ENCODE measurements at places on chromosomes 6 and 20.

GRCh38 chr6:18359237-18359885, 27.8 kb upstream of the RNF144B start:
- no peak for DNase-seq

GRCh38 chr20:64121586-64121985, 14.2 kb upstream of the NPBWR2 start:
- no peak for DNase-seq

DNA sequence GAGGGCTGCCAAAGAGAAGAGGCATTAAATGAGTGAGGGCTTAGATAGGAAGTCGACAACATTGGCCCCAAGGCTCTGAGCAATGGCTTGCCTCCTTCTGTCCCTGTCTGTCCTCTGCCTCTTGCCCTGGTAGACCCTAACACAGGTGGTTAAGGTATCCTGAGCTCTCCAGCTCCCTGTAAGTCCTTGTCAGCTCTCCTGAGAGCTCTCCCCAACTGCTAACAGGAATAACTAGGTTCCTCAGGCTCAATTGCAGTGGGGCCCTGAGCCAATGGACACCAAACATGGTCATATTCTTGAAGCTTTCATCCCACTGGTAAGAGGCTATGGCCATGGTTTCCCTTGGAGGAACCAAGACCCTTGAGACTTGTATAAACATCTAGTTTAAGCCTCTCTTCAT, 5.0 kb upstream of the CPNE1 start:
- no peak for DNase-seq

DNA sequence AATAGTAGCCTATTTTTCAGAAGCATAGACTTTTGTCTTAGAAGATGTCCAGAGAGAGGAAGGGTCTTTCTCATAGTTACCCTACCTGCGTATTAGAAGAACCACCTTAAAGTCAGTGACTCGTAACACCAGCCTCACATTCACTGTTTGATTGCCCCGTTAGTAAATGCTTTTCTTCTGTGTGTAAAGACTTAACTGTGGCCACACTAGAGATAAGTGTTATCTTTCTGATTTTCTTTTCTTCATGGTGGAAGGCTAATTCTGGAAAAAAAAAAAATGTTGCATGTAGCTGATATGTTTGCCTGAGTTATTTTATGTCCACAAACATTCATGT, 83.9 kb downstream of the SAMD3 start:
- DNase-seq = no peak

GRCh38 chr6:96743496-96743895, 93.8 kb downstream of the GPR63 start:
- DNase-seq = no peak

DNA sequence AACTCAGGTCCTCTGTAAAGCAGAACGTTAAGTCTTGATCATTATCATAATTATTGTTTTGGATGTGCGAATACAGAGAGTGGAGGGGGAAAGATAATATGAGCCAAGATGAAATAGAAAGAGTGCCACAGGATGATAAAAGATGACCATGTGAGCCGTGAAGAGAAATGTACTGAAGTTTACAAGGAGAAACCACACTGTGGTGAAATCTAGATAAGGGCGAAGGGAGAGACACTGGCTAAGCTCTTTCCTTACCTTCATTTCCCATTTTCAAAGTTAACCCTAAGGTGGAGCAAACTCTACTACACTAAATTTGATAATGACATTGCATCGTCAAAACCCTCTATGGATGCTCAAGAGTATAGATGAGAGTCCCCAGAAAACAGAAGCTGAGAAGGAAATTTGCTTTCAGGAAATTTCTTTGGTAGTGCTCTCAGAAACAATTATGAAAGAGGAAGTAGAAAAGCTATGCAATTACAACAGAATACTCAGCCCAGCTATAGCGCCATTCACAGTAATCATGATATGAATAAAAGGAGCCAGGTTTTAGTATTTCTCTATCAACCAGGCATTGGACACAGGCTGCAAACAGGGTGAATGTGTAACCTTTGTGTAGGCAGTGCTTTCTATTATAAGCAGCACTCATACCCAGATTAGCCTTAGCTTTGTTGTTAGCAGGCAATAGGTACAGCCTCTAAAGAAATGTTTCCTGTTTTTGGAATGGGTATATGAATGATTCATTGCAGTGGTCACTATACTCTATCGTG, 1080.7 kb downstream of the GRIK2 start:
- no peak for DNase-seq

DNA sequence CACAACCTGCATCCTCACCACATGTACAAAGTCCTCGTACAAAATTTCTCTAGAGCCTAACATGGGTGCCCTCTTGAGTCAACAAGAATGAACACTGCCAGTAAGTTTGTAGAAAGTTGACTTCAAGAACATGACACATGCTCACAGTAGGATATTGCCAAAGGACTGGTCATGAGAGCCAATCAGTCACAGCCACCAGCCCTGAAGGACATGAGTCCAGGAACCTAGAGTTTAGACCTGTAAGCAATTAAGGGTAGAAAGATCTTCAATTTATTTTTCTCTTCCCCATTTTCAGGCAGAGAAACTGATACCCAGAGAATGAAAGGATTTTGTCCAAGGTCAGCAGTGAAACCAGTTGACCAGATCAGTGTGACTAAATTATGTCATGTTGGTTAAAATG, 96.1 kb downstream of the MAFB start:
- DNase-seq = no peak

- DNase-seq = no peak
Observed at GRCh38 chr6:143005816-143006215, 54.9 kb upstream of the AIG1 start.

- DNase-seq = no peak
Observed at GRCh38 chr6:123648723-123649122, 12.0 kb upstream of the TRDN start.

- DNase-seq = no peak
Observed at GRCh38 chr20:47648943-47649342, 136.3 kb downstream of the SULF2 start.

DNA sequence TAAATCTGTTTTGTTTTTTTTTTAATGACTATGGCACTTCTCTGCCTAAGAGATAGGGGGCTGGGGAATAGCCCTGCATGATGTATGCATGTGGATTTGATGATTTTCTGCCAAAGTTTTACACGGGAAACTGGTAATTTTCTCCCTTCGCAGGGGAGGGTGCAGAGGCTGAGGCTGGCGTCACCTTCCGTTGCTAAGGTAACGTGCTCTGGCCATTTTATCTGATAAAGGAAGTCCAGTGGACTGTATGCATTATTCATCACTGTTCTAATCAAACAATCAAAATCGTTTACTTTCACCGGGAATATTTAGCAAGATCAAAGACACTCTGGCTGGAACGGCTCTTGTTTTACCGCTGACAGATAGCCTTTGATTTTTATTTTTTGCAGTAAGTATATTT, 789 bp downstream of the PHACTR1 start:
- DNase-seq = no peak

GRCh38 chr20:21614980-21615379, 90.5 kb upstream of the PAX1 start:
- no peak for DNase-seq

DNA sequence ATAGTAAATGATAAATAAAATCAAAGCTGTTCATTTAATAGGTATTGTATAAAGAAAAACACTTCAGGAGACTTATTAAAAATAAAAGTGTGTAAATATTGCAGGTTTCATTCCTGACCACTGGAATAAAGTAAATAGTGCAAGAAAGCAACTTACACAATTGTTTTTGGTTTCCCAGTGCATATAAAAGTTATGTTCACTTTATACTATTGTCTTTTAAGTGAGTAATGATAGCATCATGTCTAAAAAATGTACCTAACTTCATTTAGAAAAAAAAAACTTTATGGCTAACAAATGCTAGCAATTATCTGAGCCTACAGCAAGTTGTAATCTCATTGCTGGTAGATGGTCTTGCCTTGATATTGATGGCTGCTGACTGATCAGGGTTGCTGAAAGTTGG, 726.6 kb upstream of the POU3F2 start:
- DNase-seq = no peak

GRCh38 chr20:59499863-59500262, 104.5 kb upstream of the PHACTR3 start:
- DNase-seq = no peak

DNA sequence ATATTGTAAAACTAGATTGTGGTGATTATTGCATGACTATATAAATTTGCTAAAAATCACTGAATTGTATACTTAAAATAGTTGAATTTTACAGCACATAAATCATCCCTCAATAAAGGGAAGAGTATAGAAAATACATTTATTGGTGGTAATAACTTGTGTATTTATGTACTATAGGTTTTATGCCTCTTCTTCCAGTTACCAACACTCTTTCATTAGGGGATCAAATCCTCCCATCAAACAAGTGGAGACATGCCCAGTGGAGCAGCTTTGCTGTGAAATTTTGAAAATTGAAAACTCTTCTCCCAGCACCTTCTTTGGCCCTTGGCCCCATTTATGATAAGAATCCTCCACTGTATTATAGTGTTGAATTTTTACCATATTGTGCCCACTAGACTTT, 10.1 kb upstream of the SSR1 start:
- no peak for DNase-seq

- DNase-seq = no peak
Observed at GRCh38 chr20:23587631-23588030, 18.1 kb downstream of the CST9 start.

- no peak for DNase-seq
Observed at GRCh38 chr6:107319906-107320530, 139.3 kb downstream of the PDSS2 start.

- no peak for DNase-seq
Observed at GRCh38 chr6:138988469-138988834, 399 bp upstream of the REPS1 start.

GRCh38 chr20:2130062-2130591, 28.5 kb downstream of the STK35 start:
- no peak for DNase-seq

DNA sequence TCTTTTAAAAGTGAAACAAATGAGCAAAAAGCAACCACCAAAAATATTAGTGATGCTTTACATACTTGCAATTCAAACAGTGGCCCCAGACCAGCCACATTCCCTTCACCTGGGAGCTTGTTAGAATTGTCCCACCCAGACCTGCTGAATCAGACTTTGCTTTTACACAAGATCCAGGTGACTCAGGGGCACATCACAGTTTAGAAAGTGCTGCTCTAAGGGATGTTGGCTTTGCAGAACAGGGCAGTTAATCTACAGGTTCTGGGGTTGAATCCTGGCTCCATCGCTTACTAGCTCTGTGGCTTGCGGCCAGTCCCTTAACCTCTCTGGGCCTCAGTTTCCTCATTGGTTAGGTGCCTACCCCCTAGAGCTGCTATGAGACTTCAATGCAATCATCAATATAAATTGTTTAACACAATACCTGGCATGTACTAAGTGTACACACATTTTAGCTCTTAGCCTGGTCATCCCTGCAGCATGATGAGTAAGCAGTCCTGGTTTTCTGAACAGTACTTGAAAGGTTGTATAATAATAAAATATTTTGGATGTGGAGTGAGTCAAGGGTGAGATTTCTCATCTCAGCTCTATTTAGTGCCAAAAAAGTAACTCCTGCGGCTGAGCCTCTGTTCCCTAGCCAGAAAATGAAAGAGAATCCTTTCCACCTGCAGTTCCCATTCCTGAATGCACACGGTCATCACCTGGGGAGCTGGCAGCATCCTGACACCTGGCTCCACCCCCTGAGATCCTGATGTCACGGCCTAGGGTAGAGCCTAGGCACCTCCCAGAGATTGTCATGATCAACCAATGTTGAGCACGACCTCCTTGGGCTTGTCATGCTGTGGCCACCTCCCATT, 162.7 kb downstream of the ANKRD60 start:
- DNase-seq = no peak

DNA sequence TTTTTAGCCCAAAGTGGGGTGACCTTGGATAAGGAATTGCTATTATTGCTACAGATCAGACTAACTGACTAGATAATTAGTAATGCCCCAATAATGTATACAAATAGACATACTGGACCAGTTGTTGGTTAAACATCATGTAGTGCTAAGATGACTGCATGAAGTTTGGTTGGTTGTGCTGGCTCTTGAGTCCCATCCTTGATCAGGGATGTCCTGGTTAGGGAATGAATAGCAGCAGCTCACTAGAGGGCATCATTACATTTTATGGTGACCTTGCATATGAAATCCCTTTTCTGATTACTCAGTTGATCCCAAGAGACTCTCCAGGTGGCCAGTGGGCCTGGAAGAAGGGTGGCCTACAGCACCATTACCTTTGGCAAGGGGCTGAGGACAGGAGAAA, 10.9 kb downstream of the TPBG start:
- no peak for DNase-seq

DNA sequence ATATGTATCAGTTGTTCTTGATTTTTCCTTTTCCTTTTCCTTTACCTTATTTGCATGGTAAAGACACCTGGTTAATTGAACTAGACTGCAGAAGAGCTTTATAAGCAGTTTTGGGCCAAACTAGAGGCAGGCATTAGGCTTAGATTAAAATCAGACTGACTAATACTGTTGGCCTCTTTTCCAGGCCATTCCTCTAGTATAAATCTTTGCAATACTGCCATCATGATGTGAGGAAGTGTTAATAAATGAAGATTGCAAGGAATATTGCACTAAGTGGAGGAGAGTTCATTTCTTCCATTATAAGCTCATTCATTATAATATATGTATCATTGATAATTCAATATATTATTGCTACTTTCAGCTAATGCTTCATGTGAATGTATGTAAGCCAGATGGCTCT, 163.8 kb downstream of the MMUT start:
- DNase-seq = no peak
